ENCODE measurements at places on chromosomes 3 and 15.
A peak's percentile ranks its signal among the peaks of the same experiment; 100 is the strongest.

GRCh38 chr3:122642935-122643334, 37.7 kb upstream of the PARP14 start:
- no peak for DNase-seq

GRCh38 chr3:125349556-125350165, 25.5 kb downstream of the ZNF148 start:
- DNase-seq: no peak

- DNase-seq: no peak
These were observed 228.8 kb upstream of the PEX5L start for GRCh38 chr3:180265551-180265950.

- DNase-seq: no peak
These were observed 101.7 kb upstream of the CCDC54 start for GRCh38 chr3:107275511-107275910.

DNA sequence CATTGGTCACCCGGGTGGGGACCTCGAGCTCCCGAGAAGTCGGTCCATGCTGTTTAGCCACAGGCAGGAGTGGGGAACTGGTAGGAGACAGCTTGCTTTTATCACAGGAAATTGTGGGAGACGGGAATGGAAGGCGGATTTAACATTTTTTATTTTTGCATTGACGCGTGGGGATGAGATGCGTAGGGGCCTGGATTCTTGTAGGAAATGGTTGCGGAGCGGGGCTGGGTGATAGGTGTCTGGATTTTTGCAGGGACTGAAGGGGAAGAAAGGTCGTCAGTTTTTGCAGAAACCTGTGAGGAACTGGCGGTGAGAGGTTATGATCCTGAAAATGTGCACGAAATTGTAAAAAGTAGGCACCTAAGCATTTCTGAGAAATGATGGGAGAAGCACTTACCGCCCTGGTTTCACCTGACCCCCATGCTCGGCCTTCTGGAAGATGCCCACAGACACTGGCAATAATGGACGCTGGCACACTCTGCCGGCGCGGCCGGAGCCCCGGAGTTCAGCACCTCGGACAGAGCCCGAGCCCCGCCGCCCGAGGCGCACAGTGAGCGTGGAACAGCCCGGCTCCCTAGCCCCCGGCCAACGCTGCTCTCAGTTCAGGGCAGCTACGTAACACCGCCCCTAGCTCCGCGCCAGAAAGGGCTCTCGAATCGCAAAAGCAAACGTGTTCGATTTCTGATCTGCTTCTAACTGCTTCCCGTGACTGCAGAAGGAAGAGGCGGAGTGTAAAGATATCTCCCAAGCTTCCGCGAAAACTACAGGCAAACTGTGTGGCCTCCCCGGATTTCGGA, 928 bp downstream of the ANKRD34C start:
- peak; percentile 38 for DNase-seq

DNA sequence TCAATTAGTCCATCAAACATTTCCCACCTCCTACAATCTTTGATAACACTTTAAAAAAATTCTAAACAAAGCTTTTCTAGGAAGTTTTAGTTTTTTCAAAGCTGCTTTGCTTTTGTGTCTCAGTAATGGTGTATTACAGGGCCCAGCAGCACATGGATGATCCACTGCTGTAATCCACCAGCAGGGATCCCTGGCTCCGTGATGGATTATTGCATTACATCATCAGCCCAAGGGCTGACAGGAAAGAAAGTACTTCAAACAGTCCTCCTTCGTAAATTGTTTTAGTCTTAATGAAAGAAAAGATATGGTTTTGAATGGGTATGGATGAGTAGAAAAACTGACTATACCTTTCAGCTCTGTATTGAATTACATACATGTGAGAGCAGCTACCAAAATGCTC, 688.9 kb upstream of the NAALADL2 start:
- no peak for DNase-seq

- no peak for DNase-seq
These were observed 135.2 kb downstream of the MECOM start for GRCh38 chr3:169528289-169528688.

DNA sequence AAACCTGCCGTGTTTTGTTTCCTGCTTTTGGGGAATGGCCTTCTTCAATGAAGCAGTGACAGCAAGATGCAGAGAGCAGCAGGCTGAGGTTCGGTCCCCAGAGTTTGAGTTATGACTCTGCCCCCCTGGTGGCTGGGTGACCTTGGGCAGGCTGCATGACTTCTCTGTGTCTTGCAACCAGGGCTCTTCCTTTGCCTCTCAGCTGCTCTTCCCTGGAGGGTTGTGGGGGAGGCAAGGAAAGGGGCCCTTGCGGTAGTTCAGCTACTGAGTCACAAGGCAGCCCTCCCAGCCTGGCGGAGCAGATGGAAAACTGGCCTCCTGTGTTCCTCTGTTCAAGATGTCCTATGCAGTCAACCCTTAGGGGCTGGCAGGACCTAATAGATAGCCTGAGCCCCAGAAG, 17.1 kb downstream of the CTXND1 start:
- peak; percentile 45 for DNase-seq

DNA sequence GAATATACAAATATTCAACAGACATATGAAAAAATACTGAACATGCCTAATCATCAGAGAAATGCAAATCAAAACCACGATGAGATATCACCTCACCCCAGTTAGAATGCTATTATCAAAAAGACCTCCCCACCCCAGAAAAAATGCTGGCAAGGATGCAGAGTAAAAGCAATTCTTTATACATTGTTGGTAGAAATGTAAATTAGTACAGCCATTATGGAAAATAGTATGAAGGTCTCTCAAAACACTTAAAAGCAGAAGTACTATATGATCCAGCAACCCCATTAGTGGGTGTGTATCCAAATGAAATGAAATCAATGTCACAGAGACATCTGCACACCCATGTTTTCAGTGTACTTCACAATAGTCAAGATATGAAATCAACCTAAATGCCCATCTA, 308.7 kb downstream of the CHST2 start:
- no peak for DNase-seq

GRCh38 chr3:133857767-133858166, 37.9 kb downstream of the RAB6B start:
- DNase-seq: peak; percentile 19
